Activated CD8-positive, alpha-beta memory T cell treated with anti-CD3 and anti-CD28 coated beads for 4 hours (primary cell): ENCODE measurements at places on chromosomes 7 and 10.

DNA sequence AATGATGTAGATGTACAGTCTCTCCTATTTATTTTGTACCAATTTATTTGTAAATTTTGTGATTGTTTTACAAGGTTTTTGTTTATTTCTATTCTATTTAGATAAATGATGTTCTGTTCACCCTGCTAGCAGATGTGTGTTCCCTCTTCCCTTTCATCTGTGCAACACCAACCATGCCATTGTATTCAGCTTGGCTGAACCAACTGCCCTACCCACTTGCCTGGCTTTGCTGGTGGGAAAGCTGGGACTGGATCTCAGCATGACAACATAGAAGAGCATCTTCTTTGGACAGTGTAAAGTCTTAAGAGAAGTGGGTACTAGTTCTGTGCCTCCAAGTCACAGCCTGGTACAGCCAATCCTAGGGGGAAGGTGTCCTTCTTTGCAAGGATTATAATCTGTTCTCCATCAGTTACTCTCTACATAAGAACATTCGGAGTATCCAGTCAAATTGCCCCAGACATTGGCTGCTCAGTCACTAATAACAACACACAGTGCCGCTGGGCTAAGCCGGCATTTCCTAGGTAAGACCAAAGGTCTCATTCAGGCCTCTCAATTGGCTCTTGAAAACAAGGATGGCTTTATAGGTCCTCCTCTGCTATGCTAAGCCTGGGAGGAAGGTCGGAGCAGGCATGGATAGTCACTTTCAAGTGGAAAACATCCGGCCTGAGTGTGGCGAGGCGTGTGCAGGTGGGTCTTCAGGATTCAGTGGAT, 109.7 kb downstream of the NT5C2 start:
- no peak for DNase-seq

GRCh38 chr7:138756591-138757242, 41.1 kb upstream of the TMEM213 start:
- DNase-seq: no peak

DNA sequence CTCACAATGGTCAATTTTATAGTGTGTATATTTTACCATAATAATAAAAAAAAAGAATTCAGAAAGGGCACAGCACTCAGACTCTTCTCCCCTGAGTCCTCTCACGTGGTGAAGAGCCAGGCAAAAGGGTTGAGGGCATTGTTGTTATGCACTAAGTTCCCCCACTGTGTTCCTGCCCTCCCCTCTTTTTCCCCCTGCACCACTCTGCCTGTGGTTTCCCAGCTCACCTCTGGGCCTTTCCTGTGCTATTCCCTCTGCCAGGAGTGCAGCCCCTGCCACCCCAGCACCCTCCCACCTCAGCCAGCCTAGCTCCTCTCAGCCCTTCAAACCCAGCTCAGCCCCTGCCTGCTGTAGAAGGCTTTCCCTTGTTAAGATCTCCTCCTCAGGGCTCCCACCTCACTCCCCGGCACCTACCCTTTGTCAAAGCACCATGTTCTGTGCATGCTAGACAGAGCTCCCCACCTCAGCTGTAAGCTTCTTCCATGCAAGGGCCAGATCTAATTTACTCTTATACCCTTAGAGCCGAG, 108.5 kb downstream of the KCNMA1 start:
- no peak for DNase-seq

DNA sequence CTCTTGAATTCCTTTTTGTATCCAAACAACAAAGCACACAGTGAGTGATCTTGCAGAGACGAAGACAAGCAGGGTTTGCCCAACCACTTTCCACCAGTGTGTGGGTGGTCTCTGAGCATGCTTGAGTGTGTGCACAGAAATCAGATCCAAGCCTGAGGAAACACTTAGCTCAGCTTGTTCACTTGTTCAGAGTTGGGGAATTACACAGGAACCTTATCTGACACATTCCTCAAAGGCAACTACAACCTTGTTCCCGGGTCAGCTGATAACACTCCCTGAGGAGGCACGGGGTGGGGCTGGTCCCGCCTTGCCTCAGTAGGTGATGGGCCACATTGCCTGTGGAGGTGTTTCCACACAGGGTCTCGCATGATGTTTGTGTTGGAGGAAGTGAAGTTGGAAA, 216.9 kb downstream of the DYNC1I1 start:
- DNase-seq: no peak

DNA sequence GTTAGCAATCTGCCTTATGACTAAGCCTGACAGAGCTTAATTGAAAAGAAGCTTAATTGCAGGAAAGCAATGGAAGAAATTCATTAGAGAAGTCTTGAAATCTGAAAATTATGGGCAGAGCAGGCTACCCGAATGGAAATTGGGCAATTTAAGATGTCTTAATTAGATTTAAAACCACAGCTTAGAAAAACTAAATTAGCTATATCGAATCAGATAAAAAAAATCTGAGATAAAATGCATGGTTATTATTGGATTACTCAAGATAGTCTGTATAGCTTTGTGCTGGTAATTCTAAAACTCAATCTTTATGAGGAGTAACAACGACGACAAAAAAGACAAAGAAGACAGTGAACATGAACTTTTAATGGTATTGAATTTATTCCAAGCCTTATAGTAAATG, 248.1 kb upstream of the LRRN3 start:
- DNase-seq: no peak

GRCh38 chr7:73968487-73968886, 59.5 kb upstream of the ELN start:
- no peak for DNase-seq

GRCh38 chr7:18399436-18400235, 95.9 kb upstream of the HDAC9 start:
- no peak for DNase-seq

- DNase-seq: no peak
Measured at GRCh38 chr10:103232772-103233488, 12.8 kb upstream of the RPEL1 start.

GRCh38 chr10:129273860-129274259, 193.2 kb upstream of the MGMT start:
- no peak for DNase-seq

DNA sequence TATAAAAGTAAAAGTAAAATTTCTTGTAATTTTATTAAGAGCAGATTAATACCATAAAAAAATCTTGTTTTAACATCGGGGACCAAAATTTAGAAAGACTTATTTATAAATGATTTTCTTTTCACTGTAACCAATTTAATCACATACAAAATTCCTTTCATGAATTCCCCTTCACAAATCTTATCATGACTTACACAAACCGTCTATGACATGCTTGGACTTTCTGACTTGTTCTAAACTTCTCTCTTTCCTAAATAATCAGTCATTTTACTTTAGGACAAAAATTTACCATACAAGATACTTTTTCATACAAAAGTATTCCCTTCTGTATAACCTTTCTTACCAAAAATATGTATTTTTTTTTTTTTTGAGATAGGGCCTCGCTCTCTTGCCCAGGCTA, 9.3 kb downstream of the CROT start:
- DNase-seq: no peak

GRCh38 chr10:24201503-24202180, 7.3 kb upstream of the KIAA1217 start:
- no peak for DNase-seq

GRCh38 chr10:14728346-14728745, 46.4 kb downstream of the FAM107B start:
- DNase-seq: no peak

DNA sequence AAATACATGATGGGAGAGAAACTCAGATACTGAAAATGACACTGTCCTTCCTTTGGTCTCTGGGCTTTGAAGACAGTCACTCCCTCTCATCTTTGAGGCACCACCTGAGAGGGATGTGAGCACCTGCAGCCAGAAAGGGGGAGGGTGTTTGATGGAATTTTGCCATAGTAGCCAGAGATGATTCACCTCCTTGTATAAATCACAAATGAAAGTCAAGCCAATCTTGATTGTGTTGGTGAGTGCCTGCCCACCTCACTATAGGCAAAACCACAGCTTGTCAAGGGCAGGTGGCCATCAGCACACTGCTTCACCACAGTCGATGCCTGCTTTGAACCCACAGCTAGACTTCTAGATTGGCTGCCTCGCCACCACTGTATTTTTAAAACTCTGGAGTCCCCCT, 48.2 kb downstream of the PON1 start:
- DNase-seq: no peak

GRCh38 chr7:43112941-43113621, 634 bp downstream of the HECW1 start:
- DNase-seq: no peak

DNA sequence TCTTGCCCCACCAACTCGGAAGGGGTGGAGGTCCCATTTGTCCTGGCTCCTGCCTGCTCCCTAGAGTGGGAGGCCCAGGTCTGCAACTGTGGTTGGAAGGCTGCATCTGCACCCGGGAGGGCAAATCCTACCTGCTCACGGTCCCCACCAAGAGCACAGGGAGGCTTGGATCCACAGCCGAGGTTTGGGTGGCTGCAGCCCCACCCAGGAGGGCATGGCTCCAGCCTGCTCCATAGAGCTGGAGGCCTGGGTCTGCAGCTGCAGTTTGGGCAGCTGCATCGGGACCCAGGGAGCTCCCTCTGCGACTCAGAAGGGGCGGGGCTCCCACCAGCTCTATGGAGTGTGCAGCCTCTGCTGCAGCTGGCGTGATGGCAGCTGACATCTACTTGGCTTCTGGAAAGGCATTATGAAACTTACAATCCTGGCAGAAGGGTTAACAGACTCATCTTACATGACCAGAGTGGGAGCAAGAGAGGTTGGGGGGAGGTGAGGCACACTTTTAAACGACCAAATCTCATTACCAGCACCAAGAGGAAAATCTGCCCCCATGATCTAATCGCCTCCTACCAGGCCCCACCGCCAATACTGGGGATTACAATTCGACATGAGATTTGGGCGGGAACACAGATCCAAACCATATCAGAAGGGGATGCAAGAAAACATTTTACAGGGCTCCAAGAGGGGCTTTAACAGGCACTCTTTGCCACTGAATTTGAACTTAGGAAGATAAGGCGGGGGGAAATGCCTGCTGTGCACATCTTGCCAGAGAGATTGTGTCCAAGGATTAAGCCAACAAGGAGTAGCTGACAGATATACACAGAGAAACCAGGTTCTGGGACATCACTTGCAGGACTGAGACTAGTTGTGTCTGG, 8.2 kb upstream of the BLVRA start:
- DNase-seq: no peak

- DNase-seq: no peak
Measured at GRCh38 chr10:11149807-11150141, 132.1 kb downstream of the CELF2 start.

GRCh38 chr7:91019686-91020385, 244.4 kb upstream of the FZD1 start:
- DNase-seq: no peak

- DNase-seq: no peak
Measured at GRCh38 chr10:12730809-12731519, 270.5 kb downstream of the CCDC3 start.

- DNase-seq: no peak
Measured at GRCh38 chr10:64071218-64071617, 550.0 kb downstream of the REEP3 start.

GRCh38 chr10:102675666-102676533, 31.6 kb downstream of the TRIM8 start:
- DNase-seq: no peak

- no peak for DNase-seq
Measured at GRCh38 chr10:133160826-133161471, 930 bp downstream of the KNDC1 start.

DNA sequence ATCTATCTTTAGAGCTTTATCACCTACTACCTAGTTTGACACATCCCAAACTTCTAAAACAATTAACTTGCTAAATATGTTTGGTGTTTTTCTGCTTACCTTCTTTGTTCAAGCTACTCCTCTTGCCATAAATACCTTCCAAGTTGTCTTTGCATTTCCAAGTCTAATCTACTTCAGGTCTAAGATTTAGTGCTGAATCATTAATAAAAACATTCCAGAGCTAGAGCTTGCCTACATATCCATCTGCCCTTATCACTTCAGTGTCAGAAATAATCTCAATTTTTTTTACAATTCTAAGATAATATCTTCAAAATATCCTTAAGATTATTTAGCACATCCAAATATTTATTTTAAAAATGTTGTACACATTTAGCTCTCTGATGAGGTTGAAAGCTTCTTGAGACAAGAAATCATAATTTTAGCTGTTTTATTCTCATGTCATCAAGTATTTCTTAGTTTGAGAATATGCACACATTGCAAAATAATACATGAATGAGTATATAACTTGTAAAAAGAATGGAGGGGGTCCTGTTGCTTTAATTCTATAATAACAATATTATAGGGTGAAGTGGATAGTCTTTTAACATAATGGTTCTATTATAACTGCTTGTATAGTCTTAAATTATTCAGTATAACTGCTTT, 466.3 kb downstream of the SEMA3D start:
- DNase-seq: no peak

DNA sequence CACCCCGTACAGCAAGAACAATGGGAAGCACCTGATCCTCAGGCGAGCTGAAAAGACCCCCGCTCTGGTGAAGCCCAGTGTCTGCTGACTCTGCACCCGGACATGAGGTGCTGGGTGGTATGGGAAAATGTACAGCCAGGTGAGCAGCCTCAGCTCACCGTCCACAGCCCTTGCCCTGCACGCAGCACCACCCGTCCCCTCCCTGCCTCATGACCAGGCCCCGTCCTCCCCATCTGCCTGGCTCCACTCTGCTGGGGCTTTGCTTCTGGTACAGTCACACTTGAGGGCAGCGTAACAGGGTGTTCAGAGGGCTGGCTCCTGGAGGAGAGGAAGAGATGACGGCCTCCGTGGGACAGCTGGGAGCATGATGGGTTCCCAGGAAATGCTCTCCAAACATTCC, 49.1 kb downstream of the NCAPG2 start:
- DNase-seq: no peak

DNA sequence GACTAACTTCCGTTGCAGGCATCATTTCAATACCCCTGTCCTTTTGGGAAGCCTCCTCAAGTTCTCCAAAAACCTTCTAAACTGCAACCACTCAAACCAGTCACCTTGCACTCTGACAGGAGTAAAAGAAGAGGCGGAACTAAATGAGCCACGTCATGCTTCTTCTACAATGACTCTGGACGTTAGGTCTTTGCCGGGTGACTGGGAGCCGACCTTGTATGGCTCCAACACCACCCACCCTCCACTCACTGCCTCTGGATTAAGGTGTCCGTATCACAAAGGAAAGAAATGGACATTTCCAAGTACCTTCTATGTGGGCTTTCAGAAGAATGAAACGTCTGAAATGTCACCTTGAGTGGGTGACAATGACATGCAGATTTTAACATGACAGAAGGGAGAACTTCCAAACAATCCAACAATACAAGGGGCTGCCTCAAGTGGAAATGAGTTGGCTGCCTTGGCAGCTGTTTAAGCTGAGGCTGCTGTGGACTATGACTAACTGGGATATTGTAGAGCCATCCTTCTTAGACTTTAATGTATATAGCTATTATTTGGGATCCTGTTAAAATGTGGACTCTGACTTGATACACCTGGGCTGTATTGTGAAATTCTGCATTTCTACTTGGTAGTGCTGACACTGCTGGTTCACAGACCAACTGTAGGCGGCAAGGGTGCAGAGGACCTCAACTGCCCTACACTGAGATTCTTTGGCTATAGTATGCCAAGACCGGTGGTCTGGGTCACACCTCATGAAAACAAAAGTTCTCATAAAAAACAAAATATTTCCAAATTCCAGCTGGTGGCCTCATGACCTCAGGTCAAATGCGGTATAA, 33.8 kb upstream of the PDLIM1 start:
- DNase-seq: no peak
